ENCODE measurements at places on chromosomes 2 and 18. TPM values are rescaled to one million over a fixed set of nuclear protein-coding genes. Genes with fewer than 3 reads are reported as not detected.

The AGXT gene
- not detected for total RNA-seq

The FER1L5 gene
- total RNA-seq: 1.1 TPM

The OSR1 gene
- total RNA-seq: 15.2 TPM

The ITGB6 gene
- total RNA-seq: under 0.01 TPM

The NT5DC4 gene
- not detected for total RNA-seq

The CRACDL gene
- not detected for total RNA-seq

The LYPD1 gene
- total RNA-seq: 5.9 TPM

The CTAGE1 gene
- not detected for total RNA-seq

The CHRNA1 gene
- not detected for total RNA-seq
